B cell (primary cell): ENCODE measurements at places on chromosomes 5 and 9. TPM values are rescaled to one million over a fixed set of nuclear protein-coding genes. Genes with fewer than 3 reads are reported as not detected.

GRCh38 chr5:106459541-106459940, 1211.2 kb downstream of the EFNA5 start:
- DNase-seq = no peak

- DNase-seq = no peak
These were observed 1767.7 kb downstream of the EFNA5 start for GRCh38 chr5:105903069-105903468.

DNA sequence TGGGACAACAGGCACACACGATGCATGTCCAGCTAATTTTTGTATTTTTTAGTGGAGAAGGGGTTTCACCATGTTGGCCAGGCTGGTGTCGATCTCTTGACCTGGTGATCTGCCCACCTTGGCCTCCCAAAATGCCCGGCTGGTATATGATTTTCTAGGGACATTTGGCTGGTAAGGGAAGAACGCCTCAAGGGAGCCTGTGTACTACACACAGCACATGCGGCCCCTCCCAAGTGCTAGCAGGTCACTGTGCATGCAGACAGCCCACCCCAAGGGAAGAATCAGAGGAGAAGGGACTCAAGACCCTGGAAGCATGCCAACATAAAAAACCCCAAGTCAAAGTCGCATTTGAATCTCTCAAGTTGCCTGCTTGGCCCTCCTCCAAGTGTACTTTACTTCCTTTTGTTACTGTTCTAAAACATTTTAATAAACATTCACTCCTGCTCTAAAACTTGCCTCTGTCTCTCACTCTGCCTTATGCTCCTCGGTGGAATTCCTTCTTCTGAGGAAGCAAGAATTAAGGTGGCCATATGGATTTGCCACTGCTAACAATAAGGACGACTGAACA, 24.3 kb upstream of the OTULINL start:
- no peak for DNase-seq

GRCh38 chr9:124487260-124488182, 19.7 kb downstream of the NR5A1 start:
- DNase-seq = no peak

DNA sequence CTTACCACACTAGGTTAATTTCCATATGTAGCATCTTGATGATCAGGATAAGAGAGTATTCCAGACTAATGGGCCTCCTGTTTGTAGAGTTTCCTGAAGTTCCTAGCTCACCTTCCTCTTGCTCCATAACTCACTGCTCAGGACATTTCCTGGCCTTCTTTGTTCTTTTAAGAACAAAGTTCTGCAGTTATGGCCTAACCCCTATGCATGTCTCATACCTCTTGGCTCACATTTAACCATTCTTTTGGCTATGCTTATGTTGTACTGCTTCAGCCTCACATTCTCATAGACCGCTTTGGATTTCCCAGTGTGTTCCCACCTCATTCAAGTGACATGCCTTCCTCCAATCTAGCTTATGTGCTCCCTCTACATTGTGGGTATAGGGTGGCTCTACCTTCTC, 40.5 kb upstream of the HMGCS1 start:
- DNase-seq = no peak

Gene DMRT3
- not detected in 2 replicates for total RNA-seq
